Dorsolateral prefrontal cortex (tissue), 122 donors: ENCODE measurements at places on chromosomes 6 and 20. TPM values are rescaled to one million over a fixed set of nuclear protein-coding genes. Genes with fewer than 3 reads are reported as not detected.
A peak's percentile ranks its signal among the peaks of the same experiment; 100 is the strongest.

DNA sequence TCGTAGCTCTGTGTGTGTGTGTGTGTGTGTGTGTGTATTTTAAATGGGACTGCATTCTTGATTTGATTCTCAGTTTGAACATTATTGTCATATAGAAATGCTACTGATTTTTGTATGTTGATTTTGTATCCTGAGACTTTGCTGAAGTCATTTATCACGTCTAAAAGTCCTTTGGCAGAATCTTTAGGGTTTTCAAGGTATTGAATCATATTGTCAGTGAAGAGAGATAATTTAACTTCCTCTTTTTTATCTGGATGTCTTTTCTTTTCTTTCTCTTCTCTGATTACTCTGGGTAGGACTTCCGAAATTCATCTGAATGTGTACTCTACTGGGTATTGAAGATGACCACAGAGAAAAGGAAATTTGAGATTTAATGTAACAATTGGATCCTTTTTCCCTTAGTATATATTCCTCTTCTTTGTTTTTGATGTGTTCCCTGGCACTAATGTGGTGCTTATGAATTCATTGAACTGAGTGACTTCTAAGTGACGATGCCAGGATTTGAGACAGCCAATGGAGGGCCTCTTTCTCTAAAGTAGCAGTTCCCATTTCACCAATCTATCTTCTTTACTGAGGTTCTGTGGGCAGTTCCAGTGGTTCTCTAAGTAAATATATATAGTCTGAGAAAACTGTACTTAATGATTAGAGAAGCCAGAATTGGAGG, 47.6 kb downstream of the TNFAIP3 start:
- DNase-seq = no peak

DNA sequence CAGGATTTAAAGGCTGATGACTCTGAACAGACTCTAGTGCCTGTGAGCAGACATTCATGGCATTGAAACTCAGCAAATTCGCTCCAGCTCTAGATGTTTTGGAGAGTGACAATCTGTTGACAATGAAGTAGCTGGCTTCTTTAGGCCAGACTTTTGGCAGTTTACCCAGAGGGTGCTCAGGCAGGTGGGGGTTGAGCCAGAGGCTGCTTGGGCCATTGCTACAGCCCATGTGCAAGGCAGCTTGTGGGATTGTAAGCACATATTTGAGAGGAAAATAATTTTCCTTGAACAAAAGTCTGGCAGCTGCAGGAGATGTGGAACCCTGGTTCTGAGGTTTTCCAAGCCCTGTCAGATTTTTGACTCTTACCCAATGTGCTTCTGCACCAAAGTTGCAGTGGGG, 311.6 kb downstream of the CDC5L start:
- DNase-seq = no peak

The LPIN3 gene
- 8.4 TPM for total RNA-seq

- DNase-seq = no peak
Observed at GRCh38 chr6:158174514-158174913, 6.4 kb downstream of the GTF2H5 start.

- DNase-seq = no peak
Observed at GRCh38 chr6:153591159-153591558, 447.9 kb upstream of the OPRM1 start.

The UBR2 gene
- 38.0 TPM for total RNA-seq

The CNR1 gene
- 61.8 TPM for total RNA-seq

GRCh38 chr6:119446609-119447008, 97.0 kb upstream of the MAN1A1 start:
- no peak for DNase-seq

The LRRC1 gene
- 23.8 TPM for total RNA-seq

The TSPO2 gene
- not detected for total RNA-seq

The LHFPL5 gene
- total RNA-seq = 7.8 TPM

- DNase-seq = no peak
Observed at GRCh38 chr6:32213649-32214048, 10.2 kb downstream of the NOTCH4 start.

DNA sequence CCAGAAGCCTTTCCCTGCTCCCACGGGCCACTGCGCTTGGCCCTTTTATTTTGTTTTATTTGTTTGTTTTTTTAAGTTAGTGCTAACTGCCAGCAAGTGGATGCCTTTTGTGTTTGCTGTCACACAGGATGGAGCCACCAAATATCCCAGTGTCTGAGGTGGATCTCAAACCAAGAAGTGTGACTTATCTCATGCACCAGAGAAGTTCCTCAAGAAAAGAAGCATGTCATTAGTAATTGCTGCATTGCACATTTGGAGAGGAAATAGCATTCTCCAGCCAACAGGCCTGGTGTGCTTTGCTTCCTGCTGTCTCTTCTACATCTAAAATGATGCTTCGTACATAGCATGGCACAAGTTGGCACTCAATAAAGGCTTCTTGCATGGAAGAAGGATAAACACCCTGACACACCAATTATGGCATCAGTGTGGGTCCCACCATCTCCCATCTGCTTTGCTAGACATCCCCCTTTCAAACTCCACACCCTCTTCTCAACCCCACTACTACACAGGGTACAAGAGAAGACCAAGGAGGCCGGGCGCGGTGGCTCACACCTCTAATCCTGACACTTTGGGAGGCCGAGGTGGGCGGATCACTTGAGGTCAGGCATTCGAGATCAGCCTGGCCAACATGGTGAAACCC, 1.9 kb upstream of the ATP9A start:
- no peak for DNase-seq

- DNase-seq = no peak
Observed at GRCh38 chr6:162372106-162372505, 355.5 kb downstream of the PRKN start.

The PDCD2 gene
- total RNA-seq = 25.2 TPM

- DNase-seq = no peak
Observed at GRCh38 chr6:94131271-94131670, 711.9 kb upstream of the EPHA7 start.

- no peak for DNase-seq
Observed at GRCh38 chr6:41921712-41921998, 356 bp downstream of the BYSL start.

- no peak for DNase-seq
Observed at GRCh38 chr6:143507358-143508145, 4.0 kb downstream of the FUCA2 start.

The KLC4 gene
- 73.1 TPM for total RNA-seq

The MOCS1 gene
- 18.9 TPM for total RNA-seq

DNA sequence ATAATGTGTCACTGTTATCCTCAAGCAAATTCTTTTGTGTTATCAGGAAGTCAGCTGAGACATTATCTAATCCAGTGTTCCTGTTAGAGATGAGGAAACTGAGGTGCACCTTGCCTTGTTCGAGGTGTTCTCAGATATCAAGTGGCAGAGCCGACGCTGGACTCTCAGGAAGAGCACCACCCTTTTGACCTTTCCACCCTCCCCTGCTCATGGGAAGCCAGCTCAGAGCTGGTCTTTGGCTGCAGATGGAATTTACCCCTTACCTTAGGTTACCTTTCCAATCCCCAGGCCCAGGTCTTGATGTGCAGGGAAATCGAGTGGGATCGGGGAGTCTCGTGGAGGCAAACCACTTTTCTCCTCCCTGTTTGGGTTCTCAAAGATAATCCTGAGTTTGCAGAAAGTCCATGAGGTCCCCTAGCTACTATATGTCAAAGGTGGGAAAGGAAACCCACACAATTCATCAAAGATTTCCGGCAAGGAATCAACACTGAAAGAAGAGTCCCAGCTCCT, 62.9 kb upstream of the PIM1 start:
- DNase-seq = no peak

- no peak for DNase-seq
Observed at GRCh38 chr6:129890164-129890563, 29.0 kb upstream of the TMEM244 start.

DNA sequence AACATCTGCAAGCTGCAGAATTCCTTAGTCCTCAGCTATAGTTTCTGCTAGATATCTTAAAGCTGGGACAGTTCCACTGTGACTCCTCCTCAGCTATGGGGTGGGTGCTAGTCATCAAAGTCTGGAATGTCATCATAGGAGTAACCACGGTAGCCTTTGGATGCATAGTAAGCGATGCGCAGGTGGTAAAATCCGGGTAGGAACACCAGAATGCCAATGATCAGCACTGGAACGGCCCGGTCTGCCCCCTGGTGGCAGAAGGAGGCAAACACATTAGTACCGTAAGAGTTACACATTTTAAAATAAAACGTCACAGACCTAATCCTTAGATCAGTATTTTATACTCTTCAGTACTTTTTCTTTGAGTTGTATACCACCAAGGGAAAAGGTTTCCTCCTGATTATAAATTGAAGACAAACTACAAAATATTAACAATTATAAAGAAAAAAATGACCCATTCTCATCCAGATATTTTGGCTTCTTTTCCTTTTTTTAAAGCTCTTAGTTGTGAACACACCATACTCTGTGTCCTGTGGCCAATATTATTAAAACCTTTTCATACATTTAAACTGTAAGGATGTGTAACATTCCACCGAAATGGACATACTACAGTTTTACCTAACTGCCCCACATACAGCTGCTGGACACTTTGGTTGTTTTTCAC, 18.9 kb downstream of the PCNA start:
- peak; percentile 82 for DNase-seq

DNA sequence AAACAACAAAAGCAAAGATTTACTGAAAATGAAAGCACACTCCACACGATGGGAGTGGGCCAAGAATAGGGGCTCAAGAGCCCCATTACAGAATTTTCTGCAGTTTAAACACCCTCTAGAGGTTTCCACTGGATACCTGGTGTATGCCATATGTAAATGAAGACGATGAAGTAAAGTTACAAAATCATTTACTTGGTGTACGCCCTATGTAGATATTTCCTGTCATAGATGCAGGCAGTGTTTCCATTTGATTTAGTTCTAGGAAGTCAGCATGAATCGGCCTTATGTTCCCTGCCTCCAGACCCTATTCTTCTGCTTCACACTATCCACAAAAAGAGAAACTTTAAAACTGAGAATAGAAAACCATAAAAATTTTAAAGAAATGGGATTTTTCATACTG, 404.4 kb upstream of the GJE1 start:
- DNase-seq = no peak

DNA sequence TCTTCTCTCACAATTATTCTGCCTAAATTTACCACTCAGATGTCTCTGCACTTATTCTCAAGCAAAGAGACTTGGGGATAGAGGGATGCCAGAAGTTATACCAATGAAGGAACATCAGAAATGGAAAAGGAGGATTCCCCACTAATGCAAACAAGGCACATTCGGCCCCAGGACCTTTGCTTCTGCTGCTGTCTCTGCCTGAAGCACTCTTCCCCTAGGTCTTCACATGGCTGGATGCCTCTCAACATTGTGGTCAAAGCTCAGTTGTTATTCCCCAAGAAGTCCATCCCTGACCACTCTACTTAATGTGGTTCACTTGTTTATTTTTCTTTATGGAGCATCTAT, 508.7 kb downstream of the DOK5 start:
- no peak for DNase-seq

The ZBTB24 gene
- total RNA-seq = 9.1 TPM

The HMGCLL1 gene
- total RNA-seq = 31.4 TPM

The PSORS1C2 gene
- total RNA-seq = not detected

The RIPPLY2 gene
- 15.5 TPM for total RNA-seq

DNA sequence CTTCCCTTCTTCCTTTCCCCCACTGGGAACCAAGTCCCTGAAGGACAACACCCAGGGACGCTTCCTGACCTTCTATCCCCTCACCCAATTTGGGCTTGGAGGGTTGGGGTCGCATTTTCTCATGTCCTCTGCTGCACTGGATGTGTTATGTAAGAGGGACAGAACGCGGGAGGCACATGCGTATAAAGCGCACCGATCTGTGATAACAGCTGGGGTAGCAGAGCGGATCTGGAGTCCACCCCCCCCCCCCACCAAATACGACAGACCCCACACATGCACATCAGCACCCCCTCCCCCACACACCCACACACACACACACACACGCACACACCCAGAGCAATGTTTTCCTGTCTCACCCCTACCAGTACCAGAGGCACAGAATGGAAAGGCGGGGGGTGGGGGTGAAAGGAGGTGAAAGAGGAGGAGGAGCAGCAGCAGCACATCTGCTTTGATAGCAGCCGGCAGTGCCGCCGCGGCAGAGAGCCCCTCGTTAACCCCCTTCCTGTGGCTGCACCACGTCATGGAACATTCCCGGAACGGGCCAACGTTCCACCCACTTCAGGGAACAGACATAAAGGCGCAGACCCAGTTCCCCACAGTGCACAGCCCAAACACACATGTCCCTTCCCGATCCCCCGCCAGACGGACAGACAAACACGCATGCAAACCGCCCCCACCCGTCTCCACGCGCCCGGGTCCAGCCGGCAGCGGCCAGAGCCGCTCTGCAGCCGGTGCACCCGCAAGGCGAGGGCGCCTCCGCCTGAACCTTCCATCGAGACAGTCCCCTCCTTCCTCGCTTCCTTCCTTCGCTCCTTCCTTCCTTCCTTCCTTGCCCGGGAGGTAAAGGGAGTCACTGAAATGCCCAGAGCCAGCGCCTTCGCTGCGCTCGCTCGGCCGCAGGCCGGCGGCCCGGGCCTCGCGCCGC, 590 bp downstream of the HIVEP2 start:
- DNase-seq = peak; percentile 87
